ENCODE measurements at places on chromosomes 1 and 21.

DNA sequence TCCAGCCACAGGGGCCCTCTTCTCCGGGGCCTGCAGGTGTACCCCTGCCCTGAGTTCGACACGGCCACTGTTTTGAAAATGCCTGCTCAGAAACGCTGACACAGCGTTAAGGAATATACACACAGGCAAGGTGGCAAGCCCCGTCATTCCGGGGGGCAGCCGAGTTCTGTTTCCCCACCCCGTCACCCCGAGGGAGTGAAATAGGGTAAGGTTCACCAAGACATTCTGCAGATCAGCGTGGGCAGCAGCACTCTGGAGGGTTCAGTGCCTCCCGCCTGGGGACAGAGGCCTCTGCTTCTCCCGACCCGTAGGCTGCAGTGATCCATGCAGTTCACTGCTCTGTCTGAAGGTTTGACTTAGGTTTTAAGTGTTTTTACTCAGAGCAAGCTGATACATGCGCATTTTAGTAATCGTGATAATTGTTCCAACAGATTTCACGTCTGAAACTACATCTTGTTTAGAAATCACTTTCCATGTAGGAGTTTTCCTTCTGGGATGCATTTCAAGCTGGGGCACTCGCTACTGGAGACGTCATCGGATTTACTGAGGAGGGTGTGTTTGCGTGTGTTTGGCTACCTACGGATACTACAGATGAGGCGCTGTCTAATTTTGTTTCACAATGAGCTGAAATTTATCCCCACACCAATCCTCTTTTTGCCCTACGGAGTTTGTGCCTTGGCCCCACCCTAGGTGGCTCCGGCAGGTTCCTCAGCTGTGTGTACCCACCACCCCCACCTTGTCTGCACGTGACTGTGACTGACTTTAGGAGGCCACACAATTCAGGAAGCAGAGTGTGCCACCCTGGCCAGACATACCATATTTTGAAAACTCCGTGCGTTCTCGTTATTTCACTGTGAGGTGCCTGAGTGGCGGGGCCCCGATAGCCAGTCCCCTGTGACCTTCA is 63.5 kb downstream of the AGPAT3 start:
- DNase-seq, result no peak

GRCh38 chr1:209692296-209692695 is 12.3 kb upstream of the HSD11B1 start:
- DNase-seq, result no peak

DNA sequence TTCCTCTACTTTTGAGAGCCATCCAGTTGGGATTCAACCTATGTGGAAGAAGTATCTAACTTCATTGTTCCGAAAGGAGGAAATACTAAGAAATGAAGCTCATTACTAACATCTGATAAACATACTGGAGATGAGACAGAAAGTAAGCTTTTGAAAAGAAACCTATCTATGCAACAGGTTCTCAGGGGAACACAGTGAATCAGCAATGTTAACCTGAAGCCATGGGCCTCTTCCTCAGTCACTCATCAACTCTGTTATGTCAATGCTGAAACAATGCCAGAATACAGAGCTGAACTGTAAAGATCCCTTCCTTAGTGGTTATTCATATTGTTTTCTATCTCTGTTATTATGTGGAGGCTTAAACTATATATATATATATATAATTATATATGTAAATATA is 55.5 kb upstream of the ESRRG start:
- no peak for DNase-seq

- DNase-seq, result no peak
Measured at GRCh38 chr1:56418151-56418631, 161.2 kb downstream of the PLPP3 start.

DNA sequence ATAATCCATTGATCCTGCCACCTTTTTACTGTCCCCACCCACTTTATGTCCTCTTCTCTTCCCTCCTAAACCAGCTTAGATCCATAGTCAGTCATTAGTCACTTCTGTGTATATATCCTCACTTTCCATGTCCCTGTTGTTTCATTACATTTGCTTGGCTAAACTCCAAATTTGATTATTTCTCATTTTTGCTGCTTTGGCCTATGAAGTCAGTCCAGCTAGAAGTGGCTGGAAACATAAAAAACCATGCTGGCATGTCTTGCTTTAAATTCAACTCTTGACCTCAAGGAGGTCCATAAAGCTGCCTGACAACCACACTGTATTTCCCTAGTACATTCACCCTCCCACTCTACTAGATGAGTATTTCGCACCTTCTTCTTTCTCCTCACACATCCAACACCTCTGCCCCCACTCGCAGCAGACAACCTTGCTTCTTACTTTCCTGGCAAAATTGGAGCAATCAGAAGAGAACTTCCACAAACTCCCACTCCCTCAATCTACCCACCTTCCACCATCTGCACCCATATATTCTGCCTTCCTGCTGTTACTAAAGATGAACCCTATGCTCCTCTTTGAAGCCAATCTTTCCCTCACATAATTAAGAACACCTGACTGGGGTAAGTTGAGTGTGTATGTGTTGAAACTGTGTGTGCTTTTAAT is 72.1 kb downstream of the ZNF648 start:
- no peak for DNase-seq

DNA sequence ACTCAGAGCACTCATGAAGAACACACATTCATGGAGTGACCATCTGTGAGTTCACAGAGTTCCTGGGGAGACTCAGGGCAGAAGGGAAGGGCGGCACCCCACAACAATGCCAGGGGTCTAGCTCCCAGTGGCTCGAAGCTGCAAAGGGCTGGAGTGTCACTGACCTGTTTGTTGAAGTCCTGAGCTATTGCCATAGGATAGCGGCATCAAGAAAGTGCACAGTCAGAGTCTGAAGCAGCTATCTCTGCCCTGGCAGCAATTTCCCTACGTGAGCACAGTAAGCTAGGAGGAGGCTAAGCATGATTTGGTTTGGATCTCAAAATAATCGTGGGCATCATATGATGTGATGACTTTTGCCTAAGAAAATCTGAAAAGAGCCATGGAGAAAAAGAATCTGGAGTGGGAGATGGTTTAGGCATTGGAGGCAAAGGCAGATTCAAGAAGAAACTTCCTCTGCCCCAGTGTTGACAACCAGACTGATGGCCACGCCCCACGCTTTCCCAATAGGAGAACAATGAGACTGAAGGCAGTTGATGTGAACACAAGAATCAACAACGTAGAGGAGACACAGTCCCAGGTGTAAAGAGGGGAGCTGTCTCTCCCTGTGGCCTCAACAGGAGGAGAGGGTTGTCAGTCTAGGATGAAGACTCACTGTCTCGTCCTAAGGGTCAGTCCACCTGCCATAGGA is 100.0 kb upstream of the SLC25A33 start:
- DNase-seq, result no peak

DNA sequence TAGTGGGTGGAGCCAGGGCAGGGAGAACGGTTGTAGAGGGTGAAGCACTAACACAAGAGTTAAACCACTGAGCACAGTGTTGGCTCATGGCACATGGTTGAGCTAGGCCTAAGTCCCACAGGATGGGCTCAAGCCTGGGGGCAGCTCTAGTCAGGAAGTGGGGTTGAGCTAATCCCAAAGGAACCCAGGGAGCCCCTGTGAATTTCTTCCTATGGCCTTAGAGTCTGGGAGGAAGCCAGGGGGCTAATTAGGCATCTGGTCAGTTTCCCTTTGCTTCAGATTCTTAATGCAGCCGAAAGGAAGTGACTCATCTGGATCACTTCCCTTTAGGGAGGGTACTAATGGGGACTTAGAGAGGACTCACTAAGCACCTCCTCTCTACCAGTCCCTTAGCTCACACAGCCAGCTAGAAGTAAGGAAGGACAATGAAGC is 10.1 kb downstream of the CFAP45 start:
- DNase-seq, result no peak

Measured in left forelimb (tissue), 1 donor.